ENCODE measurements at places on chromosomes 1 and 21.

DNA sequence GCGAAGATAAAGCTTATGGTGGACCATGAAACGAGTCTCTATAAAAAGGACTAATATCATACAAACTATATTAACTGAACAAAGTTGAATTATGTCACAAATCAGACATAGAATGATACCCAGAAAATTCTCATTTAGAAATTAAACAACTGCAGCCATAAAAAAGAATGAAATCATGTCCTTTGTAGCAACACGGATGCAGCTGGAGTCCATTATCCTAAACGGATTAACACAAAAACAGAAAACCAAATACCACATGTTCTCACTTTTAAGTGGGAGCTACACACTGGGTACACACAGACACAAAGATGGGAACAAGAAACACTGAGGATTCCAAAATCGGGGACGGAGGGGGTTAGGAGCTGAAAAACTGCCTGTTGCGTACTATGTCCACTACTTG is 11.5 kb downstream of the COP1 start:
- DNase-seq, result no peak

GRCh38 chr1:16048573-16049189 is 5.1 kb downstream of the CLCNKB start:
- peak; percentile 39 for DNase-seq

DNA sequence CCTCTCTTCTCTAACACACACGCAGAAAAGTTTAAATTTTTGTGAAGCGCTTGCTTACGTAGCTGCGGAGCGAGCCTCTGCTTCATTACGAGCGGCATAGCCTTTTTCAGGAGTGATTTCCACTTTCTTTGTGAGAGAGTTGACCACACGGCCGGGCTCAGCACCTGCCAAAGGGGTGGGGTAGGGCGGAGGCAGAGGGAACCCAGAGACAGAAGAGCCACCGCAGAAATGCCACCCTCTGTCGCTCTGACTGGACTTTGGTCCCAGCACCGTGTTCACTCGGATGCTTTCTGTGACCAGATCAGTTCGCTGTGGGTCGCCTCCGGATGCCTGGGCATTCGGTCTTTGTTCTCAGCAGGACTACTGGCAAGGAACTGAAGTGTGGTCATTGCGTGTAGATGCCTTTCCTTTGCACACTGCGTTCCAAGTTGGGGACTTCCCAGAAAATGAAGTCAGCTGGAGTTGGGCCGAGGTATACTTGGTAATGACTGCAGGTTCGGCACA is 883 bp downstream of the CHODL start:
- no peak for DNase-seq

DNA sequence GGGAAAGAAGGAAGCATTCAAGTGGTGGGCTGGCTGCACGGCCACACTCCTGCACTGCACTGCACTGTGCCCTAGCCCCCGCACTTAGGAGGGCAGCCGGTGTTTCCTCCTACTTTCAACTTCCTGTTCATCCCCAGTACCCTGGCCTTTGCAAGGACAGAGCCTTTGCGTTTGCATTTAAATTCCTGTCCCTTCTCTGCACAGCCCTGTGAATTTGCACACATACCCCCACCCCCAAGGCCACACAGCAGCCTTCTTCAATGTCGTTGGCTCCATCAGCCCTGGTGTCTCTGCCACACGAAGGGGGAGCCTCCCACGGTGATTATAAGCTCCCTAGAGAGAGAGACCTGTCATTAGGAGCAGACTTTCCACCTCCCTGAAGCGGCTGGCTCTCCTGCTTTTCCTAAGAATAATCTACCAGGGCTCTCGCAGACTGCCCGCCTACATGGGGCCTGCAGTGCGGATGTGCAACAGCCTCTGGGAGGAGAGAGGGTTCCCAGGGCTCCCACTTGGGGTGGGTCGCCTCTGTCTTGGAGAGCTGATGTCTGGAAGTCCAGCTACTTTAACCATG is 13.2 kb upstream of the SLC45A3 start:
- no peak for DNase-seq
